Stimulated activated CD8-positive, alpha-beta memory T cell treated with anti-CD3 and anti-CD28 coated beads, Interleukin-4, amount 100 ng/mL, for 4 hours (primary cell): ENCODE measurements at places on chromosomes 4 and X.

DNA sequence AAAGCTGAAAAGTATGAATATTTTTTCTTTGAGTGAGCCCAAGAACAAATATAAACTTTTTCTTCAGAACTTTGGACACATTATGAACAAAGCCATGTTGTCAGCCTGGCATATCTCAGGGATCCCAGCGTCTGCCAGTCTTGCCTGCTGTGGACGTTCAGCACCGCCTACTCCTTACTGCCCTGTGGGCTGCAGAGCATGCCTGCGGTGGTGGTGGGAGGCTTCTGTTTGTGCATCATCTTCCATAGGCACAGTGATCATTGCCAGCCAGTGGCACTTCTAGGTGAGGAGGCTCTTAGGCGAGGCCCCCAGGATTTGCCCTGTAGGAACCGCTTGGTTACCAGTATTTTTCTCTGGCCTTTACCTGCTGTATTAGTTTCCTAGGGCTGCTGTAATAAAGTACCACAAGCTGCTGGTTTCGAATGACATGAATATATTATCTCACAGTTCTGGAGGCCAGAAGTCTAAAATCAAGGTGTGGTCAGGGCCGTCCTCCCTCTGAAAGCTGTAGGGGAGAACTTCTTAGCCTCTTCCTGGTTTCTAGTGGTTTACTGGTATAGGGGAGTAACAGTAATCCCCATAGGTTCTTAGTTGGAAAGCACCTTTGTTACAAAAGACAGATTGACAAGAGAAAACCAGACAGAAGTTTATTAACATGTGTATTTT is 15.4 kb downstream of the ANXA3 start:
- no peak for DNase-seq

GRCh38 chr4:22416403-22416802 is 99.5 kb downstream of the ADGRA3 start:
- DNase-seq = no peak

DNA sequence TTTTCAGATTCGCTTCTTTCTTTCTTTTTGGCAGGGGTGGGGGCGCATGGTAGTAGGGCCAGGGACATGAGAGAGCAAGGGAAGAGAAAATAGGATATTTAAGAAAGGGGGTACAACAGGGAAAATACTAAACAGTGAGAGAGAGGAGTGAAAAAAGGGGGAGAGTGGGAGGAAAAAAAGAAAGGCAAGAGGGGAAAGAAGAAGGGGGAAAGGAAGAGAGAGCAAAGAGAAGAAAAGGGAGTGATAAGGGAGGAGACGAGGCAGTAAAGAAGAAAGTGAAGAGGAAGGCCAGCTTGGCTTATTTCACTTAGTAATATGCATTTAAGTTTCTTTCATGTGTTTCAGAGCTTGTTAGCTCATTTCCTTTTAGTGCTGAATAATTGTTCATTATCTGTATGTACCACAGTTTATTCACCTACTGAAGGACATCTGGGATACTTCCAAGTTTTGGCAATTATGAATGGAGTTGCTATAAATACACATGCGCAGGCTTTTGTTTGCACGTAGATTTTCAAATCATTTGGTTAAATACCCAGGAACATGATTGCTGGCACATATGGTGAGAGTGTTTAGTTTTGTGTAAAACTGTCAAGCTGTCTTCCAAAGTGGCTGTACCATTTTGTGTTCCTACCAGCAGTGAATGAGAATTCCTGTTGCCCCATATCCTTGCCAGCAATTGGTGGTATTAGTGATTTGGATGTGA is 37.3 kb downstream of the CASP6 start:
- no peak for DNase-seq

- DNase-seq = no peak
Measured at GRCh38 chrX:15399962-15400391, 15.8 kb upstream of the VEGFD start.

DNA sequence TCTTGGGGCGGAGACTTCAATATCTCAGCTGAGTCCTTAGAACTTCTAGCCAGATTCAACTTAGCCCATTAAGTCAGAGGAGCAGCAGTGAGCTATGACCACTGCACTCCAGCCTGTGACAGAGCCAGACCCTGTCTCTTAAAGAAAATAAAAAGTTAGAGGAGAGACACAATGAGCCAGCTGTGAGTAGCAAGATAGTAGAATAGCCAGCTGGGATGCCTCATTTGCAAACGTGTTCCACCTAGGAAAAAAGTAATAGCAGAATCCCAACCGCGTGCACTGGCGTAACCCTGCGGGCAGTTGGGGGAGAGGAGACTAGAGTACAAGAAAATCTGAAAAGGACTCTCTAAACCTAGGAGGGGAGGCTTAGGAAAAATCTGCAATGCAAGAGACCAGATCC is 133.2 kb upstream of the ANXA3 start:
- DNase-seq = no peak

DNA sequence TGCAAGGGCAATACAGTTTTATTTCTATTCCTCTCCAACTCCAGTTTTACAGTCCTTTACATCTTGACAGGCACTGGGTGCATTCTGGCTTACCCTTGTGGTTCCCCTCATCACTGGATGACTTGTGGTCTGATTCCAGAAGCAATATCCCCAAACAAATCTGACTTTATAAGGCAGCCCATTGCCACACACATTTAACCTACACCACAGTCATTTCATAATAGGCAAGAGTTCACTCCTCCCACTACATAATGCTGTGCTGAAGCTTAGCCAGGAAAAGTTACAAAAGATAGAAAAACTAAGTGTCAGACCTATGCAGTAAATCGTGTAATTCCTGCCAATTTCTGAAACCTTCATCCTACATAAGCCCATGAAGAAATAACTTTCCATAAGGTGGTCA is 82.9 kb upstream of the MID1IP1 start:
- DNase-seq = no peak

DNA sequence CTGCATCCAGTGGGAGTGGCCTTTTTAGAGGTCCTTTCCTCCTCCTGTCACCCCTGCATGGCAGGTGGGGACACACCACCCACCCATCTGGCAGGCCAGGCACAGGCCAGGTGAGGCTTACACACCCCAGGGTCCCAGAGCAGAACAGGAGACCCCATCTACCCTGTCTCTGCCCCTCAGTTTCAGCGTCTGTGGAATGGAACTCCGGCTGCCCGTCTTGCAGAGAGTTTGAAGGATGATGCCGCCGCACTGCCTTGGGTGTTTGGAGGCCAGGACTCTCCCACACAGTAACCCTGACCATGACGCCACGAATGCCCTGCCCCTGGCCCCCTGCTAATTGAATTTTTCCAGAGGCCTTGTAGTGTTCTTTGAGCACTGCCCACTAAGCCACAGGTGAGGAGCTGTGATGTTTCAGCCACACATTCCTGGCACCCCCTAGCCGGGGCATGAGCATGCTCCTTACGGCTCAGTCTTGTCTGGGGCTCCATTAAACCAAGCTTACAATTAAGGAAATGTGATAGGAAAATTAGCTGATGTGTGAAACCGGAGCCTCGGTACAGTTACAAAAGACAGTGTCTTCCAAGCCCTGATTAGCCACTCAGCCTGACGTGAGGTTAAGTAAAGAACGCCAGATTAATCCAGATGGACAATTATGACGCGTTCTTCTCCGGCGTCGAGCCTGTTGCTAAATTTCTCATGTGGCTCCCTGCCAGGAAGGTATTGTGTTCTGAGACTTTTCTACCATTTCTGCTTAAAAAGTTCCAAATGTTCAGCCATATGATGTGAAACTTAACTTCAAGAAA is 39.3 kb downstream of the HMX1 start:
- DNase-seq = no peak

GRCh38 chrX:1534301-1535168 is 2.5 kb downstream of the P2RY8 start:
- peak; percentile 10 for DNase-seq

DNA sequence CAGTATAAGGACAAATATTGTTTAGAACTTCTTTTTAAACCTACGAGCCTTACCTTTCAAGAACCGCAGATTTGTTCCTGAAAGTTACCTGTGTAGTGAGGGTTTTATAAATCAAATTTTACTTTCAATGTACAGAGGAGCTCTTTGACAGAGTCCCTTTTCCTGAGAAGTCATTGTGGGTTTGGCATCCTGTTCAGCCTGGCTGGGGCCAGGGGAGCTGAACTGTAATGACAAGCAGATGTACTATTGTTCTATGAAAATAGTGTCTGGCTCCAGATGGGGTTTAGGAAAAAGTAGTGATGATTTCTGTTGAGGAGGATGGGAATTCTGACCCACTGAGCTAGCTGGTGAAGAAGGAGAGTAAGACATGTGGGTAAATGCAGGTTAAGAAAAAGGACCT is 196.2 kb upstream of the PGRMC2 start:
- DNase-seq = no peak

- no peak for DNase-seq
Measured at GRCh38 chrX:8404471-8404870, 60.2 kb upstream of the VCX3B start.

DNA sequence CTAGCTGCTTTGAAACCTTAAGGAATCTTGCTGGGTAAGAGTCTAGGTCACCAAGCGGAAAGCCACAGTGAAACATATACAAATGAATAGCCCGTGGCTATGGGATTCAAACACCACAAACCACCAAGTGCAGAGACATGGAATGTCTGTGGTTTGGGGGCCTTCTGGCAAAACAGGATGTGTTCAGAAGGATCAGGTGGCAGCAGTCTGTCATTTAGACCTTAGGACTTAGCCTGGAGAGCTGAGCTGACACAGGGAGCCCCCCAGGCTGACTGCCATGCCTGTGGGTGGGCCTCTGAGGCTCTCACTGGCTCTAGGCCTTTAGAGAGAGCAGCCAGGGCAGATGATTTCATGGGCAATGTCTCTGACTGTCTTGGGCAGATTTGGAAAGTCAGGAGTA is 225.6 kb downstream of the FBXW7 start:
- no peak for DNase-seq

GRCh38 chr4:5069901-5070300 is 18.6 kb downstream of the STK32B start:
- DNase-seq = no peak

- DNase-seq = no peak
Measured at GRCh38 chr4:139416073-139416673, 37.7 kb upstream of the RAB33B start.
